ENCODE measurements at places on chromosomes 1 and 21.

DNA sequence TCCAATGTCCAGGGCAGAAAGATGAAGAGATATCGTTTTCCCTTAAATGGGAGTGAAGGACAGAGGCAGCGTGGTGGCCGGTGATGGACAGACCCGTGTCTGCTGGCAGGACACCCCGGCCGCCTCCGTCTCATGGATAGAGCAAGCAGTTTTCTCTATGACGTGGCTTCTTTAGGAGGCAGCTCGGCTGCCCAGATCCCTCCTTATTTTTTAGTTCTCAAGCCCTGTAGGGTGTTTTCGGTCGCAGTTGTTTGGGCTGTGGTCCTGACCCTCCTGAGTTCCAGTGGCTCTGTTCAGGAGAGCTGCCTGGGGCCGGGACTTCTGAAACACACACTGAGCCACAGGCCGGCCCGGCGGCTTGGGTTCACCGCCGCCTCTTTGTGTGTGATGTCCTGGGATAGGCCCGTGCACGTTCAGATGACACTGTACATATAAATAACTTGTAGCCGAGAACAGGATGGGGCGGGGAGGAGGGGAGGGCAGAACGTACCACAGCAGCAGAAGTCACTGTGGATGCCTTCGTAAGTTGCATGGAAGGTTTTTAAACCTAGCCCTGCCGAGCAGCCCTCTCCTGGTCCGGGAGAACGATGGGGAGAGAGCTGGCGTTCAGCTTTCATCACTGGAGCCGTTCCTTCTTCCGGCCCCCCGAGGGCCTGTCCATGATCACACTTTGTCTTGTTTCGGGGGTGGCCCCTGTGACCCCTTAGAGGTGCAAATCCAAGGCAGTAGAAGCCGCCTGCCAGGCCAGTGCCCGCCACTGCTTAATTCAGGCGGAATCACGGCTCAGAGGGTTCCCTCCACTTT lies 65.2 kb downstream of the SIK1 start:
- DNase-seq: no peak

DNA sequence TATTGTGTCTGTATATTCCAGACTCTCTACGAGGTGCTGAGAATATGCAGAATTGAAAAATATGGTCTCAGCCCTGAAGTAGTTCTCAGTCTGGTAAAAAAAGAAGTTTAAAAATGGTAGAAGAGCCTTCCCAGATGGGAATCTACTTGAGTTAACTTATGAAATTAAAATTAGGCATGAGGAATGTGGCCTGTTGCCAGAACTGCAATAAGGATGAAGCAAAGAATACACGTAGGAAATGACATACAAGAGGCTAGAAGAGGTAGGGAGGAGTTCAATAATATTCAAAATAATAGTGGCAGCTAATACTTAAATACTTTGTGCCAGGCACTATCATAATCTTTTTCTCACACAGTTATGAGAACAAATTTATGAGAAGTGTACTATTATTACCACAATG lies 6.3 kb downstream of the ASPM start:
- DNase-seq: no peak

GRCh38 chr1:159779403-159779851 lies 1.3 kb upstream of the DUSP23 start:
- no peak for DNase-seq

DNA sequence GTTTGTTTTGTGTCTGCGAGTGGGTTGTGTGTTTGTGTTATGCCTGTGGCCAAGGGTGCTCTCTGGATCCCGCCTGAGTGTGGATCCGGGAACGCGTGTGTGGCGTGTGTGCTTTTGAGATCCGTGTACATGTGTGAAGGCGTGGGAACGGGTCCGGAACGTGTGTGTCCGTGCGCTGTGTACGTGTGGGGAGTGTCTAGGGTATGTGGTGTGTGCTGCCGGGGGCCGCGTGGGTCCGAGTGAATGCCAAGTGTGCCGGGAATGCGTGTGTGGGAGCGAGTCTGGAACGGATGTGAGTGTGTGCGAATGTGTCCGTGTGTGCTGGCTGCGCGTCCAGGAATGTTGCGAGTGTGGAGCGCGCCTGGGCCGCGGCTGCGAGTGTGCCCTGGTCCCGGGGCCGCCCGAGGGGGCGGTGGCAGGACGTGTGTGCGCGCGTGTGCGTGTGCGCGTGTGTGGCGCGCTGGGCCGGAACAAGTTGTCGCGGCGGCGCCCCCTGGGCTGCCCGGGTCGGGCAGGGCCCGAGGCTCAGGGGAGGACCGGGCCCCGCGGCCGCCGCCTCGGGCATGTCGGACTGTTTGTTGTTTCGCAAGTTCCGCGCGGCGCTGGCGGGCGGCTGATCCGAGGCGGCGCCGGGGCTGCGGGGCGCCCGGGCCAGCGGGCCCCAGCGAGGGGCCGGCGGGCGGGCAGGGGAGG lies 953 bp downstream of the PTPRU start:
- DNase-seq: peak; percentile 32

DNA sequence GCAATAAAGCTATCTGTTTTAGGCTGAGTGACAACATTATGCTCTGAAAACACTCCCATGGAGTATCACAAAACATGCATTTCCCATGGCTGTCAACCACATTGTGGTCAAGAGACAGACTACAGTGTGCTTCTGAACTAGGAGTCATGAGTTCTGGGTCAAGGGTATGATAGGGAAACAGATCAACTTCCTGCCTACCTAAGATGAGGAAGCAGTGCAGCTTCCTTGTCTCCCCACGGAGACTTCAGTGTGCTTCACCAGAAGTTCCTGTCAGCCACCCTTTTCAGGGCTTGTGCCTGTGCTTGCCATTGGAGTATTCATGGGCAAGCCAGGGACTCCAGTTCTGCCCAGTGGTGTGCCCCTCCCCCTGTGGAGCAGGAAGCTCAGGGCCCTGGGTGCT lies 19.9 kb downstream of the LCE3E start:
- no peak for DNase-seq

- no peak for DNase-seq
These were observed 94.9 kb downstream of the MRPL39 start for GRCh38 chr21:25512095-25513081.

GRCh38 chr1:200968469-200969410 lies 54.8 kb downstream of the KIF21B start:
- no peak for DNase-seq

DNA sequence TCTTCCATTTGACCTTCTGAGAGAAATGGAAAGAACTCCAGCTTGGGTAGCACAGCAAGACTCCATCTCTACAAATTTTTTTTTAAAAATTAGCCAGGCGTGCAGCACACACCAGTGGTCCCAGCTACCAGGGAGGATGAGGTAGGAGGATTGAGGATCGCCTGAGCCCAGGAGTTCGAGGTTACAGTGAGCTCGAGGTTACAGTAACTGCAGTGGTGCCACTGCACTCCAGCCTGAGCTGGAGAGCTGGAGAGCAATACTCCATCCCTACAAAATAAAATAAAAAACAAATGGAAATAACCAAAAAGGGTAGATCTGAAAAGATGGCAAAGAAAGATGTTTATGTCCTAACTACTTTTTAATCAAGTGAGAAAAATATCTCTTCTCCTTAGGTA lies 14.5 kb downstream of the POGZ start:
- DNase-seq: no peak

DNA sequence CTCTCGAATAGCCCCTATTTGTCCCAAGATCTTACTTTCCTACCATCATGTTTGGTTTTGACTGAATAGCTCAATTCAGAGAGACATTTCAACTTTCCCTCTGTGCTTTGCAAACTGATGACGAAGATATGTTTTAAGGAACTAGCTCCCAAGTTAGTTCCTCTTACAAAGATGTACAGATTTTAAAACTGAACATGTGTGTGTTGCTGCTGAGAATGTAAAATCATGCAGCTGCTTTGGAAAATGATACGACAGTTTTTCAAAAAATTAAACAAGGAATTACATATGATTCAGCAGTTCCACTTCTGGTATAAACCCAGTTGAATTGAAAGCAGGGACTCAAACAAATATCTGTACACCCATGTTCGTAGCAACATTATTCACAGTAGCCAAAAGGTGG lies 33.6 kb downstream of the KIF26B start:
- no peak for DNase-seq

DNA sequence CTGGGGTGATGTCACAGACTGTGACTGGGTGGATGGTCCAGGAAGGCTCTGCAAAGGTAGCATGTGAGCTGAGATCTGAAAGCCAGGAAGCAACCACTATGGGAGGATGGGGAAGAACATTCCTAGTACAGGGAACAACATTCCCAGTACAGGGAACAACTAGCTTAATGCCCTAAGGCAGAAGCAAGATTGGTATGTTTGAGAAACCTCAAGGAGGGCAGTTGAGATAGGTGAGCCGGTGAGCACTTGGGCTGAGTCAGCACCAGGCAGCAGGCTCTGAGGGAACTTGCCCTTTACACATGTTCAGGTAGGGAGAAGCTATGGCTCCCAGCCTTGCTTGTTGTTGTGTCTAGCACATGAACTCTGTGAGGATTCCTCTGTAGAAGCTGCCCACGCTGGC lies 24.2 kb upstream of the CACNA1E start:
- no peak for DNase-seq

- no peak for DNase-seq
These were observed 156.0 kb downstream of the GLUL start for GRCh38 chr1:182235604-182235951.

DNA sequence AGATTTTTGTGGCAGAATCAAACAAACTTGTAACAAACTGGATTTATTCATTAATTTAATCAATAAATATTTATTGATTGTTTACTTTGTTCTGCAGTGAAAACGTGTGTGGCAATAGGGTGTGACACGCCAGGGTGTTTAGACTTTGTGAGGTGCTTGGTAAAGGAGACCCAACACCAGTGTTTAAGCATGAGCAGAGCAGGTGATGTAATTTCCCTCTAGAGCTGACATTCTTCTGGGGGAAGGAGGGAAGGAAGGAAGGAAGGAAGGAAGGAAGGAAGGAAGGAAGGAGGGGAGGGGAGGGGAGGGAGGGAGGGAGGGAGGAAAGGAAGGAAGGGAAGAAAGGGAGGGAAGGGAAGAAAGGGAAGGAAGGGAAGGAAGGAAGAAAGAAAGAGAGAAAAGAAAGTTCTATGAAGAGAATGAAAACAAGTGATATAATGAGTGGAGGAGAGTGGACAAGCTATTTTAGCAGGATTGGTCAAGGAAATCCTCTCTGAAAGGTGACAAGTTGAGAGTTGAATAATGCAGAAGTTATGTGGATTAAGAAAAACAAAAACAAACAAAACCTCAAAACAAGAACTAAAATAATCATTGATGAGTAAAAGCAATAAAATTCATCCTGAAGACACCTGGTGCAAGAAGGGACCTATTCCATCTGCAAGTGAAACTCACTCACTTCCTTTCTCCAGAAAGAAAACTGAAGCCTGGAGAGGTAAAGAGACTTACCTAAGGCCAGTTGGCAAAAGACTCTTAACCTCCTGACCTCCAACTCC lies 60.8 kb downstream of the TSEN15 start:
- no peak for DNase-seq

DNA sequence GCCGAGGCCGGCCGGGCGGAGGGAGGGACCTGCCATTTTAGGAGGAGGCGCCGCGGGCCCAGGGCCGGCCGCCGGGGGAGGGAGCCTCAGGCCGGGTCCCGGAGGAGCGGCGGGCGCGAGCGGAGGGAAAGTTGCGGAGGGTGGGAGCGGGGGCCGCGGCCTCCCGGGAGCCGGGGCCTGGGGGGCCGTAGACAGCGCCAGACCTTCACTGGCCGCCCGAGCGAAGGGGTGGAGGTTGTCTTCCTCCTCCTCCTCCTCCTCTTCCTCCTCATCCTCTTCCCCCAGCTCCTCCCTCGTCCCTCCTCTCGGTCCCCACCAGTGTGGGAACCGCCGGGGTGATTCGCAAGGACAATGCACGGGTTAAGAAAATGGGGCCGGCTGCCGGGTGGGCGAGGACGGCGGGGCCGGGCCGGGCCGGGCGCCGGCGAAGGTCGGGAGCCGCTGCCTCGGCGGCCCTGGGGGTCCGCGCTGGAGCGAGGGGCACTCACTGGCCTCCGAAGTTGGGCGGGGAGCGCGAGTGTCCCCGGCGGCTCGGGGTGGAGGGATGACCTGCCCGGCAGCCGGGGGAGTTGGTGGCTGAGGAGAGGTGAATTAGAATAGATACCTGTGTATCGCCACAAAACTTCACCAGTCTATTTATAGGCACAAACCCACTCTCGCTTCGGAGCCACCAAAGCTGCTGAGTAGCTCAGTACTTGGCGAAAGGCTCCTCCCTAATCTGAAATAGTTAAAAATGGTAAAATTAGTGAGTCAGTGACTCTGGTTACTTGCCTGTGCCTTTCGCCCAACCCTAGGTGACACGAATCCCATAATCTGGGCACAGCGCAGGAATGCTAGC lies 1.3 kb downstream of the DYRK1A start:
- DNase-seq: no peak

DNA sequence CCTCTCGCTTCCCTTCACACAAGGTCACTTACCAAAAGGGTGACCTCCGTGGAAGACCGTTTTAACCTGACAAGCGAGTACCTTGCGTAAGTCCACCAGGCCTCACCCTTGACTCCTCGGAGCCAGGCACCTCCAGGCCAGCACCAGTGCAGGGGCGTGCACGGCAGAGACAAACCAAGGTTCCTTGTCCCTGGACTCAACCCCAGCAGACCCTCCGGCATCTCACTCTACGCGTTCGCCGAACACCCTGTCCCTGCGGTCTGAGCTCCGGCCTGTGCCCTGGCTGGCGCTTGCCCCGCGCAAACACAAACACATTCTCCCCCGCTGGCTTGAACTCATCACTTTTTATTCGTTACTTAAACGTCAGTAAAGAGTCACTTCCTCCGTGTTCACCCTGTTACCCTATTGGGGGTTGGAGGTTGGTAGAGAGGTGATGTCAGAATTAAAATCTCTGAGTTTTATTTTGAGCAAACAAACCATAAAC lies 4.5 kb downstream of the TBX15 start:
- DNase-seq: no peak

- peak; percentile 56 for DNase-seq
These were observed 20.7 kb downstream of the IL10RB start for GRCh38 chr21:33286600-33287456.

DNA sequence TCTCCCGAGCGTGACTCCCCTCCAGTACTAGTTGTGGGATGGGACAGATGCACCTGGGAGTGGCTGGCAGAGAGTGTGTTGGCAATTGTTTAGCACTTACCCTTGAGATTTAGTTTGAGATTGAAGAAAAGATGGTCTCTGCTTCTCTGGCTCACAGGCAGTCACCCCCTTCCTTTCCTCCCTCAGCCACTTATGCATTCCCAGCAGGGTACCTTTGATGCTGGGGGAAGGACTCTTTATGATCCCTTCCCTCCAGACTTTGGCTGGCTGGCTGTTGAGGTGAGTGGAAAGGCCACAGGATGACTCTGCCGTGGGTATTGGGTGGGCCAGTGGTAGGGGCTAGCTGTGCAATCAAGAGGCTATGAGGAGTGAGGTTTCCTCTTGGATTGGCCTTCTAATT lies 236.8 kb downstream of the CAMTA1 start:
- no peak for DNase-seq

All from NCI-H345 (cell line).